ENCODE measurements at places on chromosomes 1 and 21.

DNA sequence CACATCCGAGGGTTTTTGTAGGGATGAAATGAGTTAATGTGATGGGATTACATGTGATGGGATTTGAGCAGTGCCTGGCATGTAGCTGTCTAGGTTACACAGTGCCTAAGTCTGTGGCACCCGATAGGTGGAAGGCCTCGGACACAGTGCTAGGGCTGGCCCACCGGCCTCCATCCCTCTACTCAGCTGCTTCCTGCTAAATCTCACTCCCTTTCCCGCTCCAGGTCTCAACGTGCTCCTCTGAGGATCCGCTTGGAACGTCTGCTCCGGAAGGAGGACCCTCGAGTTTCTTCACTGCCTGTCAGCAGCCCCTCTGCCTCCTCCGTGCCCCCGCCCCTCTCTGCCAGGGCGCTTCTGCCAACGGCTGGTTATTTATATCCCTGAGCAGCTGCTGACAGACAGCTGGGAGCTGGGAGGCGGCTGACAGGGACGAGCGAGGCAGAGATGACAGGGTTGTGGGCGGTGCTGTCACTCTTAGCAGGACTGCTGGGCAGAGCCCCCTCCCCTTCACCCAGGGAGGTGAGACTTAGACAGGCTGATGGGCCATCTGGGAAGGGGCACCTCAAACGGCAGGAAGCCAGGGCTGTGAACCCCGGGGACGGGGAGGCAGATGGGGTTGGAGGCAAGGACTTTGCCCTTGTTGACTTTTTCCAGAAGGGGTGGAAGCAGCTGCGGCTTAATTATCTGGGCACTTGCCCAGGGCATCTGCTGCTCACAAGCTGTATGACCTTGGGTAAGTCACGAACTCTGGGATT is 26.6 kb upstream of the LRRN2 start:
- DNase-seq = no peak

DNA sequence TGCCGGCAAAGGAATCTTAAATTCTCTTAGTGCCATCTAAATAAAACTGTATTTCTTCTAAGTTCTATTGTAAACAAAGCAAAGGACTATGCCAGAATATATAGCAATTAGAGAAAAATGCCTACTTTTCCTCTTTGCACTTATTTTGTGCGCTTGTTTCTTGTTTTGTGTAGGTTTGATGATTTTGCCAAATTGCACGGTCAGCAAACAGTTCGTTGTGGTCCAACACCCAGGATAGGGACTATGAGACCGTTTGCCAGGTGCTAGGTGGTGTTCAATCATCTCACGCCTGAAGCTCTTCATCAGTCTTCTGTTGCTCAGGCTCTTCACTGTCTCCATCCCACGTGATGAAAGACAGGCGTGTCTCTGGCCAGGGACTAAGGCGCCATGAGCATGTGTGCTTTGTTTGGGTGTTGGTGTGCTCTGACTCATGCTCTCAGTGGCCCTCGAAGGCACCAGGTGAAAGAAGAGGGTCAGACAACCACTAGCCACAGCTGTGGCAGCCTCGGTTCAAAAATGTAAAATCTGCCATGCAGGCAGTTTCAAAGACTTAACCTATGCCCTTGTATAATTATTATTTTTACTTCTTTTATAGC is 36.9 kb upstream of the KCNE1 start:
- DNase-seq = no peak

GRCh38 chr1:245261786-245262185 is 107.0 kb downstream of the KIF26B start:
- DNase-seq = no peak

GRCh38 chr1:26490155-26490554 is 17.9 kb downstream of the HMGN2 start:
- no peak for DNase-seq

GRCh38 chr1:3173381-3173980 is 104.5 kb downstream of the PRDM16 start:
- DNase-seq = no peak

DNA sequence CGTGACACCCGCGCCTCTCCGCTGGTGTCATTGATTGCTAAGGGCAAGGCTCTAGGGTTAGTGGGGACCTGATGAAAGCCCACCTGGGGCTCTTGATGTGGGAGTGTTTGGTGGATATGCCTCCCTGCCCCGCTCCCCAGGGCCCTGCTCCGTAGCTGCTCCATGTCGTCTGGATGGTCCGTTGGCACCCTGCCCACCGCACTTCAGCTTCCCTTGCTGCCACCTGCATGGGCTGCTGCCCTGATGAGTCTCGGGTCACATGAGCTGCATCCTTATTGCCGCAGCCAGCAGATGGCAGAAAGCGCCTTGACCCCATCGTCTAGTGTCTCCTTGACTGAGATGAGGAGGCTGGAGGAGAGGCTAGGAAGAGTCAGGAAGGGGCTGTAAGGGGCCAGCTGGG is 439.4 kb downstream of the CAMTA1 start:
- no peak for DNase-seq

DNA sequence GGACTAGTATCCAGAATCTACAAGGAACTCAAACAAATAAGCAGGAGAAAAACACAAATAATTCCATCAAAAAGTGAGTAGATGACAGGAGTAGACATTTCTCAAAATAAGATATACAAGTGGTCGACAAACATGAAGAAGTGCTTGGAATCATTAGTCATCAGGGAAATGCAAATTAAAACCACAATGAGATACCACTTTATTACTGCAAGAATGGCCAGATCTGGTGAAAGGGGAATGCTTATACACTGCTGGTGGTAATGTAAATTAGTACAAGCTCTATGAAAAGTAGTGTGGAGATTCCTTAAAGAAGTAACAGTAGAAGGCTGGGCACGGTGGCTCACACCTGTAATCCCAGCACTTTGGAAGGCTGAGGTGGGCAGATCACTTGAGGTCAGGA is 73.8 kb downstream of the POU2F1 start:
- no peak for DNase-seq

GRCh38 chr1:5935026-5935425 is 57.2 kb downstream of the NPHP4 start:
- DNase-seq = no peak

- no peak for DNase-seq
Observed at GRCh38 chr1:182381962-182382819, 9.4 kb downstream of the GLUL start.

DNA sequence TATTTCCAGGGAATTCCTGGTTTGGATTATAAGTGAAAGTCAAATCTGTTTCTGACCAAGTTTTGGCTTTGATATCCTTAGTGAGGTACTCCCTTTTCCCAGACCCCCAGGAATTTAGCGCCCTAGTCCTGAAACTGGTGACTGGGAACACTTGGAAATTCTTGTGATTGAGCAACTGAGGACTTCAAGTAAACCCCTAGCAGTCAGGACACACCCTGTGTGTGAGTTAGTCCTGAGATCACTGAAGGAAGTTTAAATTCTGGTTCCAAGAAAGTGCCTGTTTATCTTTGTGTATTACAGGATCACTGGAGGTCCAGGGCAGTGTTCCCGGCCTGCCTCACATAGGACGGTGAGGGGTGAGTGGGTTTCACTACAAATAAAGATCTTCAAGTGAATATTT is 95.1 kb upstream of the F3 start:
- DNase-seq = no peak
